SK-N-SH treated with all-trans-retinoic acid at 6 μM for 48 hours (cell line): ENCODE measurements at places on chromosomes 2 and 18.
A peak's percentile ranks its signal among the peaks of the same experiment; 100 is the strongest.

- no peak; the same call in 2 of the 3 replicates for ATAC-seq
Observed at GRCh38 chr2:238019962-238020361, 40.8 kb upstream of the SCLY start.

- no peak for ATAC-seq
Observed at GRCh38 chr18:6249788-6250187, 164.9 kb downstream of the L3MBTL4 start.

- ATAC-seq = no peak
Observed at GRCh38 chr2:15427987-15428386, 133.1 kb downstream of the NBAS start.

DNA sequence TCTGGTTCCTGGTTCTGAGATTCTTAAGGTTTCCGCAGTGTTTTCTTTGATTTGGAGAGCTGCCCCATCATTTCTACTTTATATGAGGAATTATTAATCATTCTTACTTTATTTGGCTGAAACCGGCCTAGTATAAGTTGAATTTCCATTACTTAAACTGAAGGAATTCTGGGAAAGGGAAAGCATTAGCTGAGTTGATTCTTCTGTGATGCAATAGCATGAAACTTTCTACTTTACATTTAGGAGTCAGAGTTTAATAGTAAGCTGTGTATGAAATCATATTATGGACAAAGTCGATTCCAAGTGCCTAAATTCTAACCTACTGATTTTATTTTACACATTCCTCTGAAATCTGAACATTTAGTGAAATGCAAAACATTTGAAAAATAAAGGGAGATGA lies 1269.7 kb upstream of the ZEB2 start:
- no peak for ATAC-seq

- no peak for ATAC-seq
Observed at GRCh38 chr18:12079491-12080237, 14.0 kb upstream of the ANKRD62 start.

DNA sequence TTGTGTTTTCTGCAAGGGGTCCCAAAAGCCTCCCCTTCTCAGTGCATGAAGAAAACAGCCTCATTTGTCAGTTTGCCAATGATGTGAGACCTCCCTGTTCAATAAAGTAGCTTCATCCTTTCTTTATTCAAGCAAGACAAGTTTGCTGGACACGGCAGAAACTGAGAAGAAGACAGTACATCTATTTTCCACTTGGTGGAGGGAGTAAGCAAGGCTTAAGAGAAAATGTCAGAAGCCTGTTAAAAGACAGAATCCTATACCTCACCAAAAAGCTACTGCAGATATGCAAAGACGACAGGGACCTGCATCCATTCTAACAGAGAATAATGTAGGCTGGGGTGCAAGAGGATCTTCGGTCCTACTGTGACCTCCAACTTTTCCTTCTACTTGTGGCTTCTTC lies 506.8 kb upstream of the VRK2 start:
- peak; percentile 79 for ATAC-seq

GRCh38 chr2:230144355-230144754 lies 75.4 kb downstream of the SP110 start:
- no peak for ATAC-seq

DNA sequence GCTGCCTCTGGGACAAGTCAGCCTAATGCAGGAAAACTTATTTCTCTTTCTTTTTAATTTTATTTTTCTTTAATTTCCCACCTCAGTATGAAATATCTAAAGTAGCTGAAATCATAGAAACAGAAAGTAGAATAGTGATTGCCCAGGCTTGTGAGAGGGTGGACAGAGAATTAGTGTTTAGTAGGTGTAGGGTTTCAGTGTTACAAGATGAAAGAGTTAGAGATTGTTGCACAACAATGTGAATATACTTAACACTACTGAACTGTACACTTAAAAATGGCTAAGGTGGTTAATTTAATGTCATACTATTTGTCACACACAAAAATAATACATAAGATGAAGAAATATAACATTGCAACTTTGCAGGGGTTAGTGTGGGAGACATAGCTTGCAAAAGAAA lies 80.8 kb downstream of the NAT8 start:
- ATAC-seq = no peak

- no peak for ATAC-seq
Observed at GRCh38 chr2:240127191-240127750, 8.8 kb downstream of the COPS9 start.

- no peak for ATAC-seq
Observed at GRCh38 chr2:137154946-137155345, 389.6 kb downstream of the THSD7B start.

DNA sequence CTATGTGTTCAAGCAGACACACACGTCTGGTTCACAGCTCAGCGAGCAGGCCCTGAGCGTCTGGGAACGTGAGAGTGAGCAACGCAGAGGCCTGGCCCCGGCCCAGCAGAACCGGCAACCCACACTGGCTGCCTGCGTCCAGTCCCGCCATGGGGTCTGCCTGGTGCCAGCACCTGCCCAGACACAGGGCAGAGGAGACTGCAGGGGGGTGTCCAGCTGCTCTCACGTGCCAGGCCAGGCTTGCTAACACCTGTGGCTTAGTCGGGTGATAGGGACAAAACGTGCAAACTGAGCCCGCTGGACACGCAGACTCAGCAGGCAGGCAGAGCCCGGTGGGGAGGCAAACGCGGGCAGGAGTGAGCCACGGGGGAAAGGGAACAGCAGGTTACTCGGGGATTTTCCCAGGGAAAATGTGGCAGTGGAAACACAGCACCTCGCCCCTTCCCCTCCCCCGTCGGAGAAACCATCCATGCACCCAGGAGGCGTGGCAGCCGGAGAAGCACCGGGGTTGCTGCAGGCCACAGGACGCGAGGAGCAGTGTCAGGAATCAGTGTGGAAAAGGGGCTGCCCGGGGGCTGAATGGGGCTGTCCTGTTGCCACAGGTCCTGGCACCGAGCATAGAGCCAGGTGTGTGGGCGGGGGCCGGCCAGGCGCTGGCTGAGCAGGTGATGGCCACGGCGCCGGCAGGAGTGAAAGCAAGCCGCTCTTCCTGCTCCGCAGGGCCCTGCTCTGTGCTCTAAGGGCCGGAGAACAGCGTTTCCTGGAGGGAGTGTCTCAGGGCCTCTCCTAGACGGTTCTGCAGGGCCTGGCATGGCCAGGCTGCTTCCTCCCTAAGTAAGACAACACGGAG lies 154.7 kb downstream of the HDAC4 start:
- ATAC-seq = no peak

DNA sequence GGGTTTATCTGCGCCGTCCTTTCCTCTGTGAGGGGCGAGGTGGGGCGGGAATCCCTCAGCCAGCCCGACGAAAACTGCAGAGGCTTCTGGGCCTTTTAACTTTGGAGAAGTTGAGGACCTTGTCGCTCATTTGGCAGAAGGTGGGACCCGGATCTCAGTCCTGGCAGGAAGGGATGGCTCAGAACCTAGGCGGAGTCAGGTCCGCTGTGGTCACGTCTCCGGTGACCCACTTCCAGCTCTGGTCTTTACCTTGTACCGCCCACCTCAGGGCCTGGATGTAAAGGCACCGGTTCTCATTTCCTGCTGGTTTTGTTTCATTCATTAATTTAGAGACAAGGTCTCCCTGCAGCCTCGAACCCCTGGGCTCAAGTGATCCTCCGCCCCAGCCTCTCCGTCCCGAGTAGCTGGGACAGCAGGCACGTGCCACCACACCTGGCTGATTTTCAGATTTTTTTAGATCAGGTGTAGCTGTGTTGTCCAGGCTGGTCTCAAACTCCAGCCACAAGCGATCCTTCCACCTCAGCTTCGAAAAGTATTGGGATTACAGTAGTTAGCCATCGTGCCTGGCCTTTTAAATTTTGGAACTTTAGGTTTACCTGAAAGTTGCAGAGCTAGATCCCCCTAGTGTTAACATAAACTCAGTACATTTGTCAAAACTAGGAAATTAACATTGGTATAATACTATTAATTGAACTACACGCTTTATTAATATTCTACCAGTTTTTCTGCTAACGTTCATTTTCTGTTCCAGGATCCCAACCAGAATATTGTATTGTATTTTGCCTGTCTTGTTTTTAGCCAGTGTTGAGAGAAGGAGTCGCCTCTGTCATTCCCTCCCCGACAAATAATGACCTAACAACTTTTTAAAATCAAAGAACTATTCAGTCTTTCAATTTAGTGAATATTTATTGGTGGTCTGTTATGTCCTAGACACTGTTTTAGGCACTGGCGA lies 852 bp downstream of the POLI start:
- ATAC-seq = peak; percentile 79

- ATAC-seq = peak; percentile 46; the same call in 2 of the 3 replicates
Observed at GRCh38 chr2:232418466-232419244, 12.0 kb downstream of the ALPG start.

- peak; percentile 67 for ATAC-seq
Observed at GRCh38 chr2:25252291-25253152, 84.1 kb upstream of the POMC start.

GRCh38 chr18:66119347-66119746 lies 368.5 kb downstream of the CDH7 start:
- ATAC-seq = no peak

DNA sequence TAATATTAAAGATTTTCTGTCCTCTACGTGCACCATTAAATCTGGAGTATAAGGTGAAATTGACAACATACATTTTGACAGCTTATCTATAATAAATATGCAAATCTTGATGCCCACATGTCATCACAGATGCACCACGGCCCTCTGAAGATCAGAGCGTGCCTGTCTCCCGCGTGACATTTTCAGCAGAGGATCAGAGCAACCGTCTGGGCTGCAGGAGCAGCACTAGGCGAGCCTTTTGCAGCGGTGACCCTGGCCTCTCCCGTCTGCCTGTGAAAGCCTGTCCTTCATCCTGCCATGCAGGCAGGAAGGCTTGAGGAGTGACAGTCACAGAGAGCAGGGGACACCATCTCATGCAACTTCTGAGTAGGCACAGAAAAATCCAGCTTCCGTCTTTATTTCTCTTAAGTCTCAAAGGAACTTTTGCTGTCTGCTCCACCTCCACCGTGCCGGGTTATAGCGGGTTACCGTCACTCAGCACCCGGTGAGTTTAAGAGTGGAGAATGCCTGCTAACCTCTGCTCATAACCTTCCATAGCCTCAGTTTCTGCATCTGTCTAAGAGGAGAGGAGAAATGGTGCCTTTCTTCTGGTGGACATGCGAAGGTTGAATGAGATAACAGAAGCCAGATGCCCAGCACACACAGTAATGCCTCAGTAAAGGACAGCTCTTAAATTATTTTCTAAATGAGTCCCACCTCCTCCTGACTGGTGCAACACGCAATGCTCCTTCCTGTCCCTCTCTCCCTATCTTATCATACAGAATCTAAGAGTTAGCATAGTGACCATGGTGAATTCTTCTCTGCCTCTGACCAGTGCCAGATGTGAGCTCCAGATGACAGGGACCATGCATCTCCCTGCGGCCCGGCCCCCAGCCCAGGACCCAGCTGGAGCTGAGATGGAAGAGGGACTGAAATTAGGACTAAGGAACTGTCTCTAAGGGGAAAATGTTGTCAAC lies 43.8 kb downstream of the CELF4 start:
- ATAC-seq = no peak; the same call in 2 of the 3 replicates

GRCh38 chr2:175560521-175561169 lies 379.1 kb upstream of the ATP5MC3 start:
- ATAC-seq = no peak
